ENCODE measurements at places on chromosomes 12 and 14. TPM values are rescaled to one million over a fixed set of nuclear protein-coding genes. Genes with fewer than 3 reads are reported as not detected.

The ZBTB42 gene
- total RNA-seq, result 6.9 TPM

The UBE3B gene
- 40.0 TPM for total RNA-seq

DNA sequence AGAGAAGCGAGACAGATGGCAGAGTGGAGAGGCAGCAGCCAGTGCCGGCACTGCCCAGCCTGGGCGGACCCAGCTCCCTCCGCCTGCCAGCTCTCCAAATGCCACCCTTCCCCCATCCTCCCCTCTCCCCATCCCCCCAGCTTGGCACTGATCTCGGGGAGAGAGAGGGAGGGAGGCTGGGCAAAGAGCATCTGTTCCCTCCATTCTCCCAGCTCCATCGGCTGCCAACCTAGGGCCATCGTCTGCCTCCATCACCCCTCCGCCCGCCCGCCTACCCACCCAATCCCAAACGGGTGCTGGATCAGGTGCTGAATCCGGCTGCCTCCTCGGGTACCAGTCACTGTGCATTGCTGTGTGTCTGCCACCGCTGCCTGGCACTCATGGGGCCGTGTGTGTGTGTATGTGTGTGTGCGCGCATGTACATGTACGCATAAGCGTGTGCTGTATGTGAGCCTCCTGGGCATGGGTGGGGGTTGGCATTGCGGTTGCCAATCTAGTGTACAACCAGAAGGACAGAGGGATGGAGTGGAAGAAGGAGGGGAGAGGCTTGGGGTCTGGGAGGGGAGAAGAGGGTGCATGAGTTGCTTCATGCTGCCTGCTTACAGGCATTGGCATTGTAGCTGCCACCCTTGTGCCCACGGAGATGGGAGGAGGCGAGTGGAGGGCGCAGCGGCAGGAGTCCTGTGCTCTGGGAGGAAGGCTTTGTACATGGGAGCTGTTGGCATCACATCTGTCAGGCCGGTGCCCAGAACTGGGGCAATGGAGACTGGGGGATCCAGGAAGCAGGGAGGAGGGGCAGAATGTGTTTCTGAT is 38.4 kb downstream of the ZFHX2 start:
- H3K27me3 ChIP-seq, result no peaks in the 10 kb centered on the region
- peak overlapping the region; percentile 48 for H3K4me3 ChIP-seq
- H3K36me3 ChIP-seq, result peaks cover 1% of the 10 kb centered on the region
- peaks cover 8% of the 10 kb centered on the region for H3K4me1 ChIP-seq

GRCh38 chr14:58566979-58567378 is 70.8 kb upstream of the DACT1 start:
- DNase-seq, result no peak
- no peaks in the 10 kb centered on the region for H3K27me3 ChIP-seq
- H3K36me3 ChIP-seq, result no peaks in the 10 kb centered on the region
- H3K4me3 ChIP-seq, result no peak overlapping the region
- H3K27ac ChIP-seq, result no peak overlapping the region

- DNase-seq, result no peak
- H3K4me3 ChIP-seq, result no peak overlapping the region
- H3K4me1 ChIP-seq, result peaks cover 14% of the 10 kb centered on the region
- peaks cover 5% of the 10 kb centered on the region for H3K36me3 ChIP-seq
- H3K27ac ChIP-seq, result no peak overlapping the region
These were observed 321.6 kb downstream of the ZFP36L1 start for GRCh38 chr14:68471029-68471963.

The FOXN4 gene
- not detected for total RNA-seq

The SLC8B1 gene
- total RNA-seq, result 42.1 TPM

DNA sequence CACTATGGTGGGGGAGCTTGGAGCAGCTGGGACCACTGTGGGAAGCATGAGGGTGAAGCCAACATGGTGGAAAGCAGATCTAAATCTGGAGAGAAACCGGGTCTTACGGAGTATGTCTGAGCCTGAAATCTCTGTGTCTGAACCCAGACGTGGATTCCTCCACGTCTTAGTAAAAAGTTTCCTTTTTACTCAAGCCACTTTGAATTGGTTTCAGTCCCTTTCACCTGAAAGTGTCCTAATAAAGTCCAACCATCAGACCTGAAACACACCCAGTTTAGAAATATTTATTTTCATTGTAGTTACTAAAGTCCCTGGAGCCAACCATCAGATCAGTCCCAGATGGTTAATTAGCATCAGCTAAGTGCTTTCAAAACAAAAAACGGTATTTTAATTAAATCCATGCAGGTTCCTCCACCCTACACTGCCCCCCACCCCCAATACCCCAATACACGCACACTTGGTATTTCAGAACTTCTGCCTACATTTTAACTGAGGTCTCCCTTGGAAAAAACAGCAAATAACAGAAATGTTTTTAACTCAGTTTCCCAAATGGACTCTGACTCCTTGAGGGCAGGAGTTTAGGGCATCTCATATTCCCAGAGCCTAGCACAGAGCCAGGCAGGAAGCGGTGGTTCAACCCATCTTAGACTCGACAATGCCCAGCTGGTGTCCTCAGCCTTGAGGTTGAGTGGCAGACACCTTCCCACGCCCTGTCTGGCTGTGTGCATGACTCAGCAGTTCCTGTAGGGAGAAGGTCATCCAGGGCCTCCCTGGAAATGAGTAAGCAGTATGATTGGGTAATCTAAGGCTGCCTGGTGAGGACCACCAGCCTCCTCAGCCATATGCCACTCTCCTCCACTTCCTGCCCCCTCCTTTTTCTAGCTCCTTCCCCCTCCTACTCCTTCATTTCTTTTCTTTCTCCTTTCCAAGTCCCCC is 175.8 kb downstream of the TTC8 start:
- no peaks in the 10 kb centered on the region for H3K36me3 ChIP-seq
- no peak overlapping the region for H3K27ac ChIP-seq
- no peak overlapping the region for H3K4me3 ChIP-seq
- no peaks in the 10 kb centered on the region for H3K4me1 ChIP-seq
- DNase-seq, result no peak
- peaks cover 9% of the 10 kb centered on the region for H3K27me3 ChIP-seq

DNA sequence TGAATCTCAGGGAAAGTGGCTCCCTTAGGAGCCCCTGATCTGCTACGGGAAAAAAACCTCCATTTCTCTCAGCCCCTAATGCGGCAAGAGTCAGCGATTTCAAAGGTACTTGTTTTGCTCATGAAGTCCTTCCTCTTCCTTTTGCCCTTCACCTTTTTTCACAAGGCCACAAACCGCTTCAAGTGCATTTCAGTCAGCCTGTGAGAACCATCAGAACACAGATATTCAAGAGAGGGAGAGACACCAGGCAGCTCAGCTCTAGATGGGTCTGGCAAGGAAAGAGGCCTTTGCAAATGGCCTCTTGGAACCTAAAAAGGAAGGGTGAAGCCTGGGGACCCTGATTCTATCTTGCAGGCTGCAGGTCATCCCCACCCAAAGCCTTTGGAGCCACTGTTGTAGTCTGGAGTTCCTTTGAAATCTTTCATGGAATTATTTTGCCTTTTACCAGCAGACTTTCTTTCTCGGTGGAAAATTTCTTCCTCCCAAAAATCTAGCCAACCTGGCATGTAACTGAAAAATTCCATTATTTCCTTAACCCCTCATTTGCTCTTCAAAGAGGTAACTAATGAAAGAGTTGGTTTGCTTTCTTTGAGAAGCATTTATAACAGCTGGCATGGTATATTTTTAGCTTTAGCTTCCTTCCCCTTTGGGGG is 145.0 kb downstream of the SAMD4A start:
- no peak for DNase-seq
- peaks cover 11% of the 10 kb centered on the region for H3K36me3 ChIP-seq
- peaks cover 10% of the 10 kb centered on the region for H3K27me3 ChIP-seq
- H3K27ac ChIP-seq, result peak overlapping the region; percentile 83

The ADSS1 gene
- total RNA-seq, result 2.8 TPM

- H3K4me1 ChIP-seq, result peaks cover 29% of the 10 kb centered on the region
- no peaks in the 10 kb centered on the region for H3K27me3 ChIP-seq
- H3K4me3 ChIP-seq, result peak overlapping the region; percentile 8
- DNase-seq, result no peak
These were observed 21.9 kb upstream of the MAP1LC3B2 start for GRCh38 chr12:116537101-116537904.

The SYNE3 gene
- 79.1 TPM for total RNA-seq

GRCh38 chr12:14260011-14260993 is 105.2 kb upstream of the ATF7IP start:
- H3K36me3 ChIP-seq, result peaks cover 20% of the 10 kb centered on the region
- H3K4me1 ChIP-seq, result peaks cover 35% of the 10 kb centered on the region
- H3K27me3 ChIP-seq, result no peaks in the 10 kb centered on the region
- H3K27ac ChIP-seq, result no peak overlapping the region
- no peak for DNase-seq
- no peak overlapping the region for H3K4me3 ChIP-seq

DNA sequence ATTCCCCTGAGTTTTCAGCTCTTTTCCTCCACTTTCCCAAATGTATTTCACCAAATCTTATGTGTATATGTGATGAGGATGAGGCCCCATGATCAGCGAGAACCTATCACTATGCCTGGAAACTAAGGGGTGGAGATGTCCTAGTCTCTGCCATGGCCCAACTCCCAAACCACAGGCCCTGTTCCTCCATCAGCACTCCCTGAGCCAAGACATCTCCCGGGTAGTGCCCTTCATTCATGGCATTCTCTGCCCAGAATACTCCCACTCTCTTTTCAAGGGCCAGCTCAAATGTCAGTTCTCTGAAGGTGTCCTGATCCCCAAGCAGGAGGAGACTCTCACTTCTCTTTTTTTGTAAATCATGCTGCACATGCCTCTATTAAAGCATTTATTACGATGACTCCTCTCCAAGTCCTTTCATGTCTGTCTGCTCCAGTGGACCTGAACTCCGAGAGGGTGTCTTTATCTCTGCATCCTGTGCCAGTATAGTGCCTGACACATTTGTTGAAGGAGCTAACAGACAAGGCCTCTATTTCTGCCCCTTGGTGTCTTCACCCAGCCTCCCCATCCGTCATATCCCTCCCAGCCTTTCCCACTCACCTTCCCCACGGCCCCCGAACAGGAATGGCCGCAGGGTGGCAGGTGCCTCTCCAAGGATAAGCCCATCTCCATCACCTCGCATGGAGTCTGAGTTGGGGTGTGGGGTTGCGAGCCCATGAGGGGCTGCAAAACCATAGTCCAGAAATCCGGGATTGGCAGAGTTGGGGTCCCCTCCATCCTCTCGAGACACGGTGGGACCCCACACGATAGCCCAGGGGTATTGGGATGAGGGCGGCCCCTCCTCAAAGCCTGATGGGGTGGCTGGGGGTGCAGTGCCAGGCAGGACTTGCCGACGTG is 3.7 kb downstream of the PIANP start:
- H3K27me3 ChIP-seq, result peaks cover 41% of the 10 kb centered on the region
- peaks cover 25% of the 10 kb centered on the region for H3K4me1 ChIP-seq
- H3K27ac ChIP-seq, result no peak overlapping the region

GRCh38 chr12:124992874-124993625 is 395 bp upstream of the BRI3BP start:
- peak overlapping the region; percentile 83 for H3K4me3 ChIP-seq
- H3K27me3 ChIP-seq, result no peaks in the 10 kb centered on the region
- H3K4me1 ChIP-seq, result peaks cover 24% of the 10 kb centered on the region
- H3K27ac ChIP-seq, result peak overlapping the region; percentile 91

DNA sequence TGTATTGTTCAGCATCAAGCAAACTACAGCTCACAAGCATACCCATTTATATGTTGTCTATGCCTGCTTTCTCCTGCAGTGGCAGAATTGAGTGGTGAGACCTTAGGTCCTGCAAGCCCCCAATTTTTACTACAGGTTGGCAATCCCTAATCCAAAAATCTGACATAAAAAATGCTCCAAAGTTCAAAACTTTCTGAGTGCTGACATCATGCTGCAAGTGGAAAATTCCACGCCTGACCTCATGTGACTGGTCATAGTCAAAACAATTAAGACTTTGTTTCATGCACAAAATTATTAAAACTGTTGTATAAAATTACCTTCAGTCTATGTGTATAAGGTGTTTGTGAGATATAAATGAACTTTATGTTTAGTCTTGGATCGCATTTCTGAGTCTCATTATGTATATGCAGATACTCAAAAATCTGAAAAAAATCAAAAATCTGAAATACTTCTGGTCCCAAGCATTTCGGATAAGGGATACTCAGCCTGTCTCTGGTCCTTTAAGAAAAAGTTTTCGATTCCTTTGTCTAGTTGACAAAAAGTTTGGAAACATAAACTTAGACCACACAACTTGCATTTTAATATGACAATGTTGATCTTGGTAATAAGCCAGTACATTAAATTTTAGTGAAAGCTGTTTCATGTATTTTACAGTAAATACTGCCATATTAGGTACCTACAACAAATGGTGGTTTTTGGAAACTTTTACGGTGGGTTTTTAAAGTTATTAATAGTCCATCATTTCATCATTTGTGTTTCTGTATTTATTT is 81.5 kb downstream of the AEBP2 start:
- peaks cover 14% of the 10 kb centered on the region for H3K36me3 ChIP-seq
- no peak for DNase-seq
- no peak overlapping the region for H3K27ac ChIP-seq
- H3K27me3 ChIP-seq, result no peaks in the 10 kb centered on the region
- H3K4me1 ChIP-seq, result peaks cover 2% of the 10 kb centered on the region
- H3K4me3 ChIP-seq, result no peak overlapping the region

DNA sequence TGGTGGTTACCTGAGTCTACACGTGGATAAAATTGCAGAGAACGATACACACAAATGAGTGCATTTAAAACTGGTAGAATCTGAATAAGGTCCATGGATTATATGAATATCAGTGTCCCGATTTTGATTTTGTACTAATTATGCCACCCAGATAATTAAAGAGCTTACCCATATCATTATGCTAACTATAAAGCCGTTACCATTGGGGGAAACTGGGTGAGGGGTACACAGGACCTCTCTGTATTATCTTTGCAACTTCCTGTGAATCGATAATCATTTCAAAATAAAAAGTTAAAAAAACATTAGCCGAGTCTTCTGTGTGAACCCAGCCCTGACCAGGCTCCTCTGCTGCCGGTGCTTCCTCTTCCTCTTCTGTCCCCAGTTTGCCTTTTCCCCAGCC is 107.1 kb downstream of the SMOC1 start:
- no peaks in the 10 kb centered on the region for H3K36me3 ChIP-seq
- DNase-seq, result no peak

The KRT5 gene
- total RNA-seq, result not detected

The KHNYN gene
- total RNA-seq, result 104 TPM

DNA sequence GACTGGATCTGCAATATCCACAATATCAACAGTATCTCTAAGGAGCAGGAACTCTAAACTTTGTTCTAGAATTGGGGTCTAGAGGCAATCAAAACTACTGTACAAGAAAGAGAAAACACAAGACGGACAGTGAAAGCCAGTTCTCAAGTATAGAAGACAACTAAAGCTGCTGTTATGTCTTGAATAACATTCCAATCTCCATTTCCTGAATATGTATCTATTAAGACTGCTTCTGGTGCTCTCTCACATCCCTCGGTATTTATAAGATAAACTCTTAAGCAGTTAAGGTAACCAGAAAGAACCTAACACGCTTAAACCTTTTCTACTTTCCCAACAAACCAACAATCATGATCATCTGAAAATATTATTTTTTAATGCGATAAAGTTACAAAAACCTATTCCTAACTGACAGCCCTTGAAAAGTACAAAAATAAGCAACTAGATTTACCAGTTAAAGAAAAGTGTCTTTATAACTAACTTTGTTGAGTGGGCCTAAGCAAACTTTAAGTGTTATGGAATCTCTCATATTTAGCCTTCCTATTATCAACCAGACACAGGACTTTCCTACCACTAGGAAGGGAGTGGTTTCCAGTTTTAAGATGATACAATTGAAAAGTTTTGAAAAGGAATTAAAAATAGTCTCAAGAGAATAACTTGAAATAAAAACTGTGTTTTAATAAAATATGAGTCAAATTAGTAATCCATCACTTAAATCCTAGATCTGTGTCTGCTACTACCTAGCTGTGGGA is 30.7 kb downstream of the NUMB start:
- no peaks in the 10 kb centered on the region for H3K27me3 ChIP-seq
- no peak overlapping the region for H3K27ac ChIP-seq
- DNase-seq, result no peak
- no peak overlapping the region for H3K4me3 ChIP-seq
- peaks cover 8% of the 10 kb centered on the region for H3K4me1 ChIP-seq

All from activated naive CD8-positive, alpha-beta T cell treated with anti-CD3 and anti-CD28 coated beads, Interleukin-2, amount 10 ng/mL, durations not matched to agents 7 days and 5 days (primary cell).